Stimulated activated CD4-positive, alpha-beta T cell treated with anti-CD3 and anti-CD28 coated beads, Interleukin-15, amount 100 ng/mL, for 1 hour (primary cell): ENCODE measurements at places on chromosomes 1 and 21.

GRCh38 chr1:111943846-111944749, 45.4 kb downstream of the KCND3 start:
- DNase-seq, result no peak

DNA sequence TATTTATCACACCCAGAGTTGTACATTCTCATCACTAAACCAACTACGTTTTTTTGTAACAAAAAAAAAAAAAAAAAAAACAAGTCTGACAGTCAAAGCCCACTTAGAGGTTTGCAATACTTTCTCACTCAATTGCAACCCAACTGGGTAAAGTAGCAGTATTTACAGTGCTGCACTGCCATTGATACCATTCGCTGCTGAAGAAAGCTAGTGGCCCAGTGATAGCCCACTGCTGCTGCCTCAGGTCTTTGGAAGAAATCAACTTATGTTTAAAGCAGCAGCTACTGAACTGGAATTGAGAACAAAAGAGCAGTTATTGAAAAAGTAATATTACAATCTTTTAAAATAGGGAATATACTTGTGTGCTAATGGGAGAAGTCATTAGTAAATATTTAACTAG, 2.7 kb downstream of the HNRNPU start:
- no peak for DNase-seq

DNA sequence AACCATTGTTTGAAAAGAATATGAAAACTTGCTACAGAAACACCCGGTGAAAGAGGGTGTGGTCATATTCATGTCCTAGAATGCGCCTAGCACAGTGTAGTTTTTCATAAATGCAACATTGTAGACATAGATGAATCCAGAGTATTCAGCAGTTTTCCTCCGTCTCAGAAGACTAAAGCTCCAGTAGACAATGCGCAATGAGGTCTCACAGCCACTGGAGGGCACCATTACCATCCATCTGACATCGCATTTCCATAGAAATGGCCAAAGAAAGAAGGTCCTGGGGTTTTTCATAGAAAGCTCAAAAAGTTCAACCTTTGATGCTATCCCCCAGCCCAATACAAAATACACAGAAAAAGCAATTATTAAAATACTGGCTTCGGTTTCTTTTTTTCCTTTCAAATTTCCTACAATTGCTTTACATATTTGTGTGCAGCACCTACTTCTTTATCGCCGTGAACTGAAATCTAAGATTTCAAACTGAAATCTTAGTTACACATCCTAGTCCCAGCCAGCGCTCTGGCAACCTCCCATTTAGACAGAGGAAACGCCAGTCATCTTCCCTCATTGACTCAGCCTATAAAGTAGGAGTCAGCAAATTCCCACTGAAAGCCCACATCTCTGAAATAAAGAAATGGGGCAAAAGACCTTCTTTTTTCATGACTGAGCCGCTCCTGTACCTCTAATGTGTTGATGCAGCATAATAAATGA, 3.9 kb upstream of the CD58 start:
- DNase-seq, result no peak

GRCh38 chr1:11151114-11151513, 38.0 kb upstream of the ANGPTL7 start:
- DNase-seq, result no peak

- DNase-seq, result no peak
These were observed 27.1 kb downstream of the POU2F1 start for GRCh38 chr1:167247754-167248153.

DNA sequence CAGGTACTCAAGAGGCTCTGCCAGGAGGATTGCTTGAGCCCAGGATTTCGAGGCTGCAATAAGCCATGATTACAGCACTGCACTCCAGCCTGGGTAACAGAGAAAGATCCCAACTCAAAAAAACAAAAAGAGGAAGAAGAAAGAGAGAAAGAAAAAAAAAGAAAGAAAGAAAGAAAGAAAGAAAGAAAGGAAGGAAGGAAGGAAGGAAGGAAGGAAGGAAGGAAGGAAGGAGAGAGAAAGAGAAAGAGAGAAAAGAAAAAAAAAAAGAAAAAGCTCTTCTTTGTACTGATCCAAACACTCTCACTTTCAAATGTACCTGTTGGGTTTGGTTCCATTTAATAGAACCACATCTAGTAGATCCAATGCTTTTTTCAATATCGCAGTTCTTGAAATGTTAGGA, 11.8 kb downstream of the BATF3 start:
- no peak for DNase-seq

DNA sequence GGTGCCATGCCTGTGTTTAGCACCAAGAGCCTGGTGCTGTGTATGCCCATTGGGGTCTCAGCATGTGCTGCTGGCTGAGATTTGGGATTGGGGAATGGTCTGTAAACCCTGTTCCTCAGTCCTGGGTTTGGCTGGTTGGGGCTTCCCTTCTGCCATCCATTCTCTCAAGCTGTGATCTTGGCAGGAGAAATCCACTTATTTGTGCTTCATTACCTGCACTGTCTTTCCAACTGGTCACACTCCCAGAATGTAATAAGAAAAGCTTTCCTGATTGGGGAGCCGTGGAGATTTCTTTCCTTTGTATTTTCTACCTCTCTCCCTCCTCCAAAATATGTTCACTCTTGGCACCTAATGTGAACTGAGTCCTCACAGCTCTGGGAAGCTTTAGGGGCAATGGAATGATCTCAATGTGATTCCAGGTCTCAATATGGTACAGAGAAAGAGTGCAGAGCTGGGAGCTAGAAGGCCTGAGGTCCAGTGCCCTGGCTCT, 23.0 kb upstream of the KCNA10 start:
- no peak for DNase-seq

GRCh38 chr1:44862829-44863401, 19.9 kb upstream of the PTCH2 start:
- DNase-seq, result no peak
